ENCODE measurements at places on chromosomes 4 and X.

DNA sequence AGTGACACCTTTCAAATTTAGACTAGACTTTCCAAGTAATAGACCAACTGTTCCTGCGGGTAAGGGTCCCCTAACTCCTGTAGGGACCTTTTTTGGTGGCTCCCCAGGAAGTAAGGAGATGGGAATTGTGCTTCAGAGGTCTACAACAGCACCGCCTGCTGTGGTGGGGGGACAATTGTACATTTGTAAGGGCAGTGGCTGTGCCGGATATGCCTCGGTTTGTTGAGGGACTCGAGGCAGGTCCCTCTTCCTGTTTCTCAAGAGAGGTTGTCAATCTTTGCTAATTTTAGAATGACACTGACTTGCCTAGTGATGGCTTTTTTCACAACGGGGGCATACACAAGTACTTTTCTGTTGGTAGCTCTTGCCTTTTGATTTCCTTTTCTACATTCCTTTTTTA, 15.5 kb upstream of the HSD17B11 start:
- no peak for DNase-seq

GRCh38 chr4:94448815-94449375, 2.8 kb upstream of the PDLIM5 start:
- no peak for DNase-seq

- no peak for DNase-seq
Measured at GRCh38 chrX:22136711-22137110, 104.6 kb downstream of the PHEX start.

GRCh38 chrX:39017716-39018115, 216.5 kb downstream of the MID1IP1 start:
- DNase-seq, result no peak

- DNase-seq, result no peak
Measured at GRCh38 chrX:139739138-139739537, 31.2 kb upstream of the MCF2 start.

GRCh38 chrX:134202561-134202960, 34.4 kb upstream of the CCDC160 start:
- DNase-seq, result no peak

DNA sequence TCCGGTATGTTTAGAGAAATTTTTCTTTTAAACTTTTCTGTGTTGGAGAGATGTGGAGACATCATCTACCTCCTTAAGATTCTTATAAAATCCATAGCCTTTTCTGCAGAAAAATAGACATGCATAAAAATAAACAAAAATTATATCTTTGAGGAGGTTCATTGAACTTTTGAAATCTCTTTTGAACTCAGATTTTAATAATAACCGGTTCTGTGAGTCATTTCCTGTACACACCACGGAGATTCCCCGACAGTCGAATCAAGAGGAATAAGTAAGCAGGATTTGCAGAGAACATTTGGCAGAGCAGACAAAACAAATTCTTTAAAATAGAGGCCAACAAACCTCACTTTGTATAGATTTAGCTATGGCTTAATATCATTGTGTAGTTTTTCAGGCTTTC, 918.7 kb upstream of the POU3F4 start:
- no peak for DNase-seq

DNA sequence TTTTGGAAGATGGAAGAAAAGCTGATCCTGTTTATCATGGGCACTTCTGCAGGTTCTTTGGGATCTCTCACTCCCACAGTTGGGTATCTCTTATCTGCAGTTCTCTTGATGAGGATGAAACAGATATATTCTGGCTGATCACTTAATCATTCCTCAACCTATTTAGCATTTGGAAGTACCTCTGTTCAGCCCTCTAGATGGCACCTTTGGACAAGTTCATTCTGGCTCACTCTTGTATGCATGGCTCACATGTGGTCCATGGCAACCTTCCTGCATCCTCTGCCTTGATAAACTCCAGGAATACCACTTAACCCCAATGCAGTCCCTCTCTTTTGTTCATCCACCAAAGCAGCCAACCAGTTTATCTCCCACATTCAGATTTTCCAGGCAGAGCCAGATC, 74.2 kb downstream of the SMARCA5 start:
- no peak for DNase-seq

DNA sequence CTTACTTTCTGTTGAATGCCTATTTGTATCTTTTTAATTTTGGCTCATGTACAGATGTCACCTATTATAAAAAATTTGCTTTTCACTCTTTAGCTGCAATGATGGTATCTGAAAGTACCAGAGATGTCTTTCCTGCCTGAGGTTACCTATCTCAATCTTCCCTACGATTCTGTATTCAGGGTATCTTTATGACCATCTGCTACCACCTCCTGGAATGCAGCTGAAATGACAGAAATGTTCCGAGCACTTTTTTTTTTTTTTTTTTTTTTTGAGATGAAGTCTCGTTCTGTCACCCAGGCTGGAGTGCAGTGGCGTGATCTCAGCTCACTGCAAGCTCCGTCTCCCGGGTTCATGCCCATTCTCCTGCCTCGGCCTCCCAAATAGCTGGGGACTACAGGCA, 136.4 kb downstream of the REPS2 start:
- DNase-seq, result no peak

DNA sequence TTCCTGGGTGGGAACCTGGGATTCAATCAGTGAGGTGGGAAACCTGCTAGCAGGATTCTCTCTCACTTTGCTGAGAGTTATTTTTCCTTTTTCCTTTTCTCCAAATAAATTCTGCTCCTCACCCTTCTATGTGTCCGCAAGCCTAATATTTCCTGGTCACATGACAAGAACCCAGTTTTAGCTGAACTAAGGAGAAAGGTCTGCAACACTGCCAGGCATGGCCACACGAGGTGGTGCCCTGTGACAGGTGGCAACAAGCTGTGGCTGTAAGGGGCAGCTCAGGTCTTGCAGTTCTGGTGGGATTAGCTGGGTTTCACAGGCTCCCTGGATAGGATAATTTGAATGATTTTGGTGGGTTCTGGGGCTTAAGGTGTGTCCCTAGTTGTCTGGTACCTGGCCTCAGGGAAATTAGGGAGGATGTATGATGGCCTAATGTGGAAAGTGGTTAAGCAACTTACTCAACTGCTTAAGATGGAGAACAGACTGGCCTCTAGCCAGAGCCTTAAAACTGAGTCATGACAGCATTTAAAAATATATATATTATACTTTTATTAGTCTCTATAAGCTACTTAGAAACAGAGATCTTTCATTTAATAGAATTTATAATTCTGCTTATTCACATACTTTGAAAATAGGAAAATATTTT, 215.0 kb downstream of the IL15 start:
- DNase-seq, result no peak

GRCh38 chr4:69689599-69689998, 36.6 kb upstream of the UGT2A1 start:
- no peak for DNase-seq

DNA sequence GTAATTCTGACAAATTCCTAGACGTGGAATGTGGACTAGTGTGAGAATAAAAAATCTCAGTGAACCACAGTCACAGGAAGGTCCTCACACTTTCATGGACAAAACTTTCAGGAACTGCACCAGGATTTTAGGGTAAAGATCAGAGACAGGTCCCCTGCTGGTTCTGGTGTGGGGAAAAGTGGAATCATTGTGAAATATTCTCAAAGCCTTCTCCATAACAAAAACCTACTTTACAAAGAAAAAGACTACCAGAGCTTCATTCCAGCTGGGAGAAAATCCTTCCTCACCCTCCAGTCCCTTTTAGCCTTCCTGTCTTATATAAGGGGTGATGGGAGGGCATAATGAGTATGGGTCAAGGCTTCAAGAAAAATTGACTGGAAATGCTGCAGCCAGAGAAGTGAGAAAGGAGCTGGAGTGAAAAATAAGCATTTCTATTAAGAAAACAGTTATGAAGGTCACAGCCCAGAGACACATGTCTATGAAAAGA, 325.8 kb downstream of the ARAP2 start:
- no peak for DNase-seq

- DNase-seq, result no peak
Measured at GRCh38 chr4:80918004-80918403, 112.5 kb upstream of the BMP3 start.

DNA sequence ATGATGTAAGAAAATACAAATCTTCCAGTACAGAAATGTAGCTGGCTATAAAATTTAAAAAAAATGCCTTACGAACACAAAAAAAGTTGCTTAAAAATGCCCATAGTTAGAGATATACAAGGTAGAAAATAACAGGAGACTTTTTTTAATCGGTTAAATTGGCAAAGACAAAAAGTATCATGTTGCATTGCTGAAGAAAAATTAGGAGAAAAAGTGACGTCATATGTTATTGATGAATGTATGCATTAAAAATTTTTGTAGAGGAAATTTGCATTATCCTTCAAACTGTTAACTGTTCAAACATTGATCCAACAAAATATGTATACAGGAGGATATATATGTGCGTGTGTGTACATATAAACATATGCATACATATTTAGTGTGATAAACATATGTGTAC, 1634.4 kb upstream of the PCDH7 start:
- no peak for DNase-seq

- DNase-seq, result no peak
Measured at GRCh38 chr4:11038926-11039325, 354.4 kb upstream of the CLNK start.

- no peak for DNase-seq
Measured at GRCh38 chr4:99887837-99888236, 6.4 kb downstream of the LAMTOR3 start.

DNA sequence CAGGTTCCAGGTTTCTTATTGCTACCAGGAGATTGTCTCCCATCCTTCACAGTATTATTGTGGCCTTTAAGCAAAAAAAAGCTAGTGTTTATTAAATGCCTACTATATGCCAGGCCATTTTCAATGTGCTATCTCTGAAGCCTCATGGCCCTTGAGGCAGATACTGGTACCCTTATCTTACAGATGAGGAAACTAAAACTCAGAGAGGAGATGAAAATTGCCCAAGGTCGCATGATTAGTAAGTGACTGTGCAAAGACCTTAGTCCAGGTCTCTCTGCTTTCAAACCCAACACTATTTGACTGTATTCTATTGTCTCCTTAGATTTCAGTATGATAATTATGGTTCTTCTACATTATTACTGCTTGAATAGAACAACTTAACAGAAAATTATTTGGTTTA, 717.9 kb upstream of the AMOT start:
- DNase-seq, result no peak

GRCh38 chr4:15677507-15677988, 4.1 kb upstream of the FAM200B start:
- no peak for DNase-seq

Measured in vagina (tissue), 2 donors.